Kidney glomerular epithelial cell (primary cell): ENCODE measurements at places on chromosomes 4 and X.

GRCh38 chrX:122113376-122113775 lies 1066.0 kb downstream of the GLUD2 start:
- no peak for DNase-seq

DNA sequence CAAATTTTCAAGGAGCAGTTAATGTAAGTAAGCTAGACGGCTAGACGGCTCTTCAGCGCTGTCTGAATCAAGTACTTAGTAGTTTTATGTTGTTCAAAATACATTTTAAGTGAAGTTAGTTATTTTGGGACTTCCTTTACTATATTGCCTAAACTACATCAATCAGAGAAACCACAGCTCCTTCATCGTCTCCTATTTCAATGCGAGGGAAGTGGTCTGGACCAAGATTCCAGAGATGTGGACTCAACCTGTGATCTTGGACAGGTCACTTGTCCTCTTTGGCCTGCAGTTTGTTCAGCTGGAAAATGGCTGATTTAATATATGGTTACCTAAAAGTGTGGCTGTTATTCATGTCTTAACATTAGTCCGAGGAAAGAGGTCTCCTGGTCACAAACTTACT lies 10.6 kb downstream of the ING2 start:
- no peak for DNase-seq

DNA sequence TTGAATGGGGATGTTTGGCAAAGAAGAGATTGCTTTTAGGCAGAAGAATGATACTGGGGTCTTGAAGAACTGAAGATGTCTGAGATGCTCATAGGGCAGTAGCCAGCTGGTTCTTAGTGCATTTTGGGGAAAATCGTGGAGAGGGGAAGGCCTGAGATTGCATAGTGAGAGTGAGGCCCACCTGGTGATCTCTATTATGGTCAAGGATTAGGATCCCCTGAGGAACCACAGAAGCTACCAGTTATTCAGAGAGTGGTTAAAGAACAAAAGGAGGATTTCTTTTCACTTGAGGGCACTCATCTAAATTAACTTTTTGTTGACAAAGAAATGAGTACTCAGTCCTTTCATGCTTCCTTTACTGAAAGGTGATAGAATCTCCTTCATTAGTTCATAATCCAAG lies 271.3 kb upstream of the HAND2 start:
- DNase-seq, result no peak

DNA sequence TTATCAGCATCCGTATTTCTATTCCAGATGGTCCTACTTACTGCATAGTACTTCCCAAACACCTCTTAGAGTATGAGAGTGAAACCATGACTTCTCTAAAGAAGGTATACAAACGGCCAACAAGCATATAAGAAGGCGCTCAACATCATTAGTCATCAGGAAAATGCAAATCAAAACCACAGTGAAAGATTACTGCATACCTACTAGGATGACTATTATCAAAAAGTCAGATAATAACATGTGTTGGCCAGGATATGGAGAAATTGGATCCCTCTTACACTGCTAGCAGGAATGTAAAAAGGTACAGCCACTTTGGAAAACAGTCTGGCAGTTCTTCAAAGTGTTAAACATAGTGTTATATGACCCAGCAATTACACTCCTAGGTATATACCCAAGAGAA lies 215.3 kb upstream of the CXorf66 start:
- DNase-seq, result peak; percentile 16

- peak; percentile 2 for DNase-seq
Observed at GRCh38 chr4:105352826-105353225, 121.0 kb downstream of the PPA2 start.

DNA sequence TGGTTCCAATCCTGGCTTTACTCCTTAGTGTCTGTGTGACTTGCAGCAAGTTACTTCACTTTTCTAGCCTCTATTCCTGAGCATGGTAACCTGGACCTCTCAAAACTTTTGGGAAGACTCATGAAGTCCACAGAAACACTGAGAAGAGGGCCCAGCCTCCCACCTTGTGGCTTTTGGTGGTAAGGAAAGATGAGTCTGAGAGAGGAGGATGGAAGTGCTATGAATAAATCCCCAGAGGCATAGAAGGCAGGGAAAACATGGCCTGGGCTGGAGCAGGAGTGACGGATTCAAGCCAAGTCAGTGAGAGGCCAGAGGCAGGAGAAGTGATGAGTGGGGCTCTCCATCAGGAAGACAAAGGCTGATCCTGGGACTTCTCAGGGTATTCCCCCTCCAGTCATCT lies 10.9 kb upstream of the MAGEA4 start:
- DNase-seq, result no peak

DNA sequence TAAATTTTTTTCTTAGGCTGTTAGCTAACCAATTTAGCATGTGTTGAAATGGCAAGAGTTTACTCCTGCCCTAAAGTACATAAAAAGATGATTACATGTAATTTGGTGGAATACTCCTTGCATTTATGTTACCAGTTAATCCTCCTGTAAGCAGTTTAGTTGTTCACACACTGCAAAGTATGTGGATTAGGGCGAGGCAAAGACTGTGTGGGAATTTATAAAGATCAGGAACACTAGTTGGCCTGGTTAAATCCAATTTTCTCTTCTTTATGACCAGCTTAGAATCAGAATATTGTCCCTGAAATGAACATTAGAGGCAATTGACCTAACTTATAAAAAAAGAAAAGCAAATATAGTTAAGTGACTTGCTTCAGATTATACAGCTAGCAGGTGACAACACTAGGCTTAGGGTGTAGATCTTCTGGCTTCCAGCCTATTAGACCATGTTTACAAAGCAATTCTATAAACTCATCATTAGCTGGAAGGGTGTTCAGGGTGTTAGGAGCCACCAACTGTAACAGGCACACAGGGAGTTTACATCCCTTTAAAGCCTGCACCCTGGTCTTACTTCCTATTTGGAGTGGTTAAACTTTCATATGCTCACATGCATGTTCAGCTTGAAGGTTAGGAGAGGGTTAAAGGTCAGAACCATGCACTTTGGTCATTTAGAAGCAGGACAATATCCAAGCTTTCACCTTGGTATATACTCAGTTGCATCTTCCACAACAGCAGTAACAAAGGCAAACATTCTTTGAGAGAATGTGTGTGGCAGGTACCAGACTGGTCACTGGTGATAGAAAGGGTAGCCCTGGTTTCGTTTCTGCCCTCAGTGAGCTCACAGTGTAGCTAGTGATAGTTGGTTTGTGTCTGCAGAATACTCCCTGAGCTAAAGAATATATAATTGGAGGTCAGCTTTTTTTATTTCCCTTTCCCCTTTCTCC lies 72.6 kb downstream of the GC start:
- DNase-seq, result no peak

DNA sequence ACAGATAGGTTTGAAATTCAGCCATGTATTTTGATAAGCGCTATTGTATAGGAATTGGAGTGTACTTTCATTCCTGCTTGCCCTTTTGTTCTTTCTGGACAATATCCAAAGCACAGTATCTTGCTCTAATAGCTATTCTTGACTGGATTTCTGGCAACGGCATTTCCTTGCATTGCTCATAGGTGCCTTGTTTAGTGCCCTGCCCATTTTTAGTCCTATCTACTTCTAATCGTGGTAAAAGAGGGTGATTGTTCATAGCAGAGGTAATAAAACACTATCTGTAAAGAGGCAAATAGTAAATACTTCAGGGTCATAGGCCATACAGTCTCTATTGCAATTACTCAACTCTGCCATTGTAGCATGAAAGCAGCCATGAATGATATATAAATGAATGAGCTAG lies 155.9 kb downstream of the IL1RAPL2 start:
- no peak for DNase-seq

GRCh38 chrX:44705817-44706551 lies 137.8 kb upstream of the DUSP21 start:
- peak; percentile 15 for DNase-seq

- DNase-seq, result no peak
Observed at GRCh38 chr4:68336530-68336929, 13.4 kb downstream of the YTHDC1 start.

DNA sequence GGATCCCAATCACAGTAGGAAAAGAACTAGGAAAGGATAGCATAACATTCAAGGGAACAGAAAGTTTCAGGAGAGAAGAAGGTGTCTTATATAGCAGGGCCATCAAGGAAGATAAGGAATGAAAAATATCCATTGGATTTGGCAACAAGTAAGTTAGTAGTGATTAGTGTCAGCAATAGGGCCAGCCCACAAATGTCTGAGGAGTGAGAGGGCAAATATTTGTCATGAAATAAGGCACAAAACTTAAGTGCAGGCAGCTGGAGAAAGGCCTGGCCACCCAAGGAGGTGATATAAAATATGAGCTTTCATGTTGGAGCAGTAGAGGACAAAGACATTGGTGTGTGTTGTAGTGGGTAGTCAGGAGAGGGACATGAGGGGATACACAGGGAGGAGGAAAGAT lies 132.1 kb downstream of the COL4A6 start:
- DNase-seq, result no peak

DNA sequence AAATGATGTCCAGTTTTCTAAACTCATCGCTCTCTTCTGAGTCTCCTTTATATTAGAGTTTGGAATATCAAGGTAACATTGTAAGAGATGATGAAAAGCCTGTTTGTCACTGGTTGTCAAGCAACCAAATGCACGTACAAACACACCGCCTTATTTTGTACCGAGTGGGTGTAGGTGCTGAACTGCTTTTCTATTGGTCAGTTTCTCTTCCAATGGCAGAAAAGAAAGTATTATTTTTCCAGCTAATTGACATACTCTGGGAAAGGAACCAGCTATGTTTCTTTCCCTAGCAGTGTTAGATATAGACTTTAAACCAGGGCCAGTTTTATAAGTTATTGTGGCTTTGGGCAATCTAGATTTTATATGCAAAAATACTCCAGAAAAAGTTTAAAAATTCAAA lies 6.6 kb upstream of the PPM1K start:
- DNase-seq, result no peak

GRCh38 chrX:1261285-1261684 lies 7.3 kb upstream of the CSF2RA start:
- no peak for DNase-seq

DNA sequence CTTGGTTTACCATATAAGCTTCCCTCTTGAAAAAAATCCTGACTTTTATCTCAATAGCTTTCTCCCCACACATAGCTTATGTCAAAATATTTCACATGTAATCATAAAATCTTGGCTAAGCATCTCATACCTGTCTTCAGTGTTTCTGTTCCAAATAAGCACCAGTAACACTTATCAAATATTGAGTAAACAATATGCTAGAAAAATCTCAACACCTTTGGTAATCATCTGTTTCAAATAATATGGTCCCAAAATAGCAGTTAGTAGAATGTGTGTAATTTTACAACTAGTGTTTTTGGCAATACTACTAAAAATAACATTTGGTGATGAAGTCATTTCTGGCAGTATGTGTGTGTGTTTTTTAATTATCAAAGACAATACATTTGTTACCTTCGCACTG lies 2138.2 kb downstream of the PCDH7 start:
- DNase-seq, result no peak

GRCh38 chr4:184479516-184479950 lies 5.2 kb upstream of the IRF2 start:
- no peak for DNase-seq

GRCh38 chrX:56932653-56933339 lies 62.5 kb downstream of the SPIN3 start:
- DNase-seq, result no peak

DNA sequence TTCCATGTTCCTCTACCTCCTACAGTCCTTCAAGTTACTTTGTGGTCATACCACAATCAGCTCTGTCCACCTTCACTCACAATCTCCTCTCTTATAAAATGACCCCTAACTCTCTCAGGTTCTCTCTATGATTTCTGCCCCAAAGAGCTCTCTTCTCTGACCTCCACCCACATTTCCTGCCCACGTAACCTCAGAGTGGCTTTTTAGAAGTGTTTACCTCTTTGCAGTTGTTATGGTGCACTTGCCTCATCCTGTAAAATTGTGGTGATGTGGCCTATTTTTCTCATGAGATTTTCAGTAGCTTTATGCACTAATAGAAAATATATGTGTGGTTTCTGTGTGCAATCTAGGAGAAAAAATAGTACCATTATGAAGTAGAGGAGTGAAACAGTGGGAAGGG lies 215.8 kb downstream of the PACRGL start:
- no peak for DNase-seq

DNA sequence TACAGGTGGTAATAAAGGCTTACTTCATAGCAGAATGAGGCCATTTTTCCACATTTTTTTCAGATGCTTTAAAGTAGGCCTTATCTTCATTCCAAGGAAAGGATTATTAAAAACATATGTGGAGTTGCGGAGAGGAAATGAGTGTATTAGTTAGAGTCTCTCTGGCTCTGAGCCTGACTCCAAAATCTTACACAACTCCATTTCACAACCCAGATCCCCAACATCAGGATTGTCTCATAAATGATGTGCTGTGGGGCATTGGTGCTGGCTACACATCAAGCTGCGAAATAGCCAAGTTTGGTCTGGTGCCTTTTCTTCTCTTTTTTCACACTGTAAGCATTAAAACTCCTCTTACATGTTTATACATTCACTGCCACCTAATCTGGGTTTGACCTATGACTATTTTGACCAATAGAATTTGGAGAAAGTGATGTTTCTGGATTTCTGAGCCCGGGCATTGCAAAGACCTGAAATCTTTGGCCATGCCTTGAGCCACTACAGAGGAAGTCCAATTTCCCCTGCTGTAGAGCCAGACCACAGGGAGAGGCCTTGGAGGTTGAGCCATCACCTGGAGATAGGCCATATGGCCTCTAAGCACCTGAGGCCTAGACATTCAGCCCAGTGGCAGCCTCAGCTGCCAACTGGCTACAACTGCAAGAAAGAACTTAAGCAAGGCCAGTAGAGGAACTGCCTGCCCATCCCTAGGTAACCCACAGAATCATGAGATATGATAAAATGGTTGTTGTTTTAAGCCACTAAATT lies 16.7 kb upstream of the SOD3 start:
- no peak for DNase-seq

DNA sequence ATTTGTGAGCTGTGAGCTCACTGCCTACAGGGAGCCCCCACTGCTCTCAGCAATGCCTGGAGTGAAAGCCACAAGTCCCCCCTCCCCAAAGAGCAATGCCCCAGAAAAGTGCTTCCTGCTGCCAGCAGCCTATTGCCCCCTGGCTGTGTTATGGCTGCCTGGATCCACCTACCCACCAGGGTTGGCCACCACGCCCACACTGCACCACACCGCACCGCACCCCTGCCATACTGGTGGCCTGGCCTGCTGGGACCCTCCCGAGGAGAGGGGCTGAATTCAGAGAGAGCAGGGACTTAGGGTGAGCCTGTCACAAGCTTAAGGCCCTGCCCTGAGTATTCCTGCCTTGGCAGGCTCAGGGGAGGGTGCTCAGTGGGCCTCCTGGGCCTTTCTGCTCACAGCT lies 4.3 kb downstream of the CFAP99 start:
- DNase-seq, result no peak

GRCh38 chrX:15914486-15914885 lies 59.9 kb upstream of the AP1S2 start:
- DNase-seq, result no peak

- no peak for DNase-seq
Observed at GRCh38 chrX:122026665-122027064, 979.3 kb downstream of the GLUD2 start.

DNA sequence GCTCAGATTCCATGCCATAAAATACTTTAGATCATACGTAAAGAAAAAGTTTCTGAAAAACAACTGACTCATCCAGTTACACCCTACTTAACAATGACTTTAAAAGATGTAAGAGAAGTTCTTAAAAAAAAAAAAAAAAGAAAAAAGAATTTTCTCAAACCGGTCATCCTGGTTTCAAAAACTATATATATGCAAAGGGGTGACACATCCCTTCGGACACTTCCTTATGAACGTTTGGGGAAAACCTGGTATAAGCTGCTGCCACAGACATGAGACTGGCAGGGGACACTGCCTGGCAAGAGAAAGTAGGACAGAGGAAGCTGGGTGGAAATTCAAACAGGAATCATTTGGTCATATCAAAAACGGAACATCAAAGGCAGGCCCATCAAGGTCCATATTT lies 81.2 kb upstream of the PRSS48 start:
- no peak for DNase-seq
